ENCODE measurements at places on chromosomes 6 and 20.

GRCh38 chr20:63736893-63737694 is 630 bp downstream of the LIME1 start:
- DNase-seq, result peak; percentile 75

DNA sequence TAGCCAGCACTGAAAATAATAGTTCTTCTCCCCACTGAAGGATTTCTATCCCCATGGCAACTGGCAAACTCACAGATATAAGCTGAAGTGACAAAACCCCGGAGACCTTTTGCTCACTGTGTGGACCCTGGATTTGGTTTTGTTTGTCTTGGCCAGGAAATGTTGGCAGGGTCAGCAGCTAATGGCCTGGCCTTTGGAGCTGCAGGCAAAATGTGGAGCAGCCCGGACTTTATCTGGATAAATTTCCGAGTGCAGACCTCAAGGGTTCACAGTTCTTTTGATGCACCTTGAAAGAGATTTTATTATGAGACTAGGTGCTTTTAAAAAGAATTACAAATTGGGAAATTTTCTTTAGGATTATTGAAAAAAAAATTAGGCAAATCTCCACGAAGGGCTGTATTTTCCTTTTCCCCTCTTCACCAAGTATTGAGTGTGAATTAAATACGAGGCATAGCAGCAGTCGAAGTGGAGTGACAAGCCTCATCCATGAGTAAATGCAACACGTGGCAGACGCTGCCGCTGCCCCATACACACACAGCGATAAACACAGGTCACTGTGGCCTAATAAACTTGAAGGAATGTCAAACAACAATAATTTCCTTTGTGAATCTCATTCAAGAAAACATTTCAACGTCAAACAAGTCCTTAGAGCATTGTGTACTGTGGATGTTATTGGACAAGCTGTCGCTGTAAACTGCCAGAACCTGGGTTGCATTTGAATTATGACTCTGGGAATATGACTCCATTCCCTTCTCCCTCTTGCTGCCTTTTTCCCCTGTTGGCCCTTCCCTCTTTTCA is 35.1 kb upstream of the CCN6 start:
- no peak for DNase-seq

DNA sequence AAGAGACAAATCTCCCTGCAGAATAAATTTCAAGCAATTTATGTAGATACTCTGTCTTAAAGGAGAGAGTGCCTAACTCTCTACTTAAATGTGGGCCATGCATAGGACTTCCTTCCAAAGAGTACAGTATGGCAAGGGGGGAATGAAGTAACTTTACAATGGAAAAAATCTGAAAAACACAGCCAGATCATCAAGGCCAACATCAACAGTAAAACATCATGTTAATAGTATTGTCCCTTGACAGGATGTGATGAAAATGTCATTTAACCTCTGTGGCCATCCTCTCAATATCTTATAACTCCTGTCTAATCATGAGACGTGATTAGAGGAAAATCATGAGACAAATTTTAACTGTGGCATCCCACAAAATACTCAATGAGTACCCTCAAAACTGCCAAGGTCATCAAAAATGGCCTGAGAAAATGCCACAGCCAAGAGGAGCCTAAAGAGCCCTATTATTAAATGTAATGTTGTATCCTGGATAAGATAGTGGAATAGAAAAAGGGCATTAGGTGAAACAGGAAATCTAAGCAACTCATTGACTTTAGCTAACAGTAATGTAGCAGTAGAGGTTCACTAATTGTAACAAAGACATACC is 47.5 kb downstream of the CNBD2 start:
- no peak for DNase-seq

DNA sequence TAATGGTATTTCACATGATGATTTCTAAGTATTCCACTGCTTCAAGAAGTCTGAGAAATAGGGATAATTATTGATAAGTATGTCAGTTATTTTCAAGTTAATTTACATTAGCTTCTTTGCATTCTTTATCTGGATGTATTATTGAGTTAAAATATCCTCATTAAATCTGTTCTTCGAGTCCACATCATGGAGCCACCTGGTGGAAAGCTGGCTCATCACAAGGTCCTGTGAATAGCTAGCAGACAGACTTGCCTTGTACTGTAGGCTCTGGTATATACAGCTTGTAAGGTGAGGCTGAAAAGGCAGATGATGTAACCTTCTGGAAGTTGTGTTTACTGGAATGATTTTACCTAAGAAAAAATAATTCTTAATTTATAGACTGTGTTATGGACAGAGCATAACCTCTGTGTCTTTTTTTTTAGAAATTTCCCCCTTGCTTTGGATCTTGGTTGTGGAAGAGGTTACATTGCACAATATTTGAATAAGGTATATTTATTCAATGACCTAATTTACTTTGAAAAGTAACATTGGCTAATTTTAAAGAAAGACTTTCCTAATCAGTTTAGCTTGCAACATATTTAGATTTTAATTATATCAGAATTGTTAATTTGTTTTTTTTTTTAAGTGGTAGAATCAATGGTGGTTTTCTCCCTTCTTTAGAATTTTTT is 3.5 kb downstream of the NDUFAF5 start:
- DNase-seq, result peak; percentile 35

DNA sequence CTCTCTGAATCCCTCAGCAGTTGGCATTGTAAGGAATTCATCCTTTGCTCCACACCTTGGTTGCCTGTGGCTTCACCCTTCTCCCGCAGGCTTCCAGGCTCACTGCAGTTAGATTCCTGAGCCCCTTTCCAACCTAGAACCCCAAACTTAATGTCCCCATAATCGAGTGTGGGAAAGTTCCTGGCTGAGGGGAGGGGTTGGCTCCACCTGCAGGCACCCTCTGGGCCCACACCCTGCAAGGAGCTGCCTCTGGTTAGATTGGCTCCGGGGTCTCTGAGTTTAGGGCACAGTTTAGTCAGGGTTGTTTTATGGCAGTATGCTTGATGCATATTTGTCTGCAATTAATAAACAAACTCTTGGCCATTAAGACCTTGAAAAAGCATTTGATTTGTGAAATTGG is 63.4 kb downstream of the MTHFD1L start:
- DNase-seq, result no peak

- DNase-seq, result no peak
These were observed 103.0 kb downstream of the ZFAND3 start for GRCh38 chr6:37922563-37922962.

DNA sequence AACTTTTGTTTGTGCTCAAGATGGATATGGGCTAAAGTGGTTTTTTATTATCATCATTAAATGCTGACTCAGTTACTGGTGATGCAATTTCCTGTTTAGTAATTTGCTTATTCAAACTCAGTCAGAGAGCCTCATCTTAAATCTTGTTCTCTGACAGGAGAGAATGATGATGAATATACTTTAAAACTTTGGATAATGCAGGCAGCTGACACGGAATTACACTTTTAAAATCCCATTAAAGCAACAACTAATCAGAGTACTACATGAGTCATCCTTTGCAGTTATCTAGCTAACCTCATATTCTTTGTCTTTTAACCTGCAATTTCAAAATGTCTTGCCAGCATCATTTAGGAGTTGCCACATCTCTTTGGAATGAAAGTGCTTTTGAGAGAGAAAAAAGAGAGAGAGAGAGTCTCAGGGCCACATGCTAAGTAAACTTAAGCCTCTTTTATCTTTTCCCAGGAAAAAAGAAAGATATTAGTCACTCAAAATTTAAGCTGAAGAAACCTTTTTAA is 9.2 kb upstream of the C6orf141 start:
- no peak for DNase-seq

Data from CD4-positive, alpha-beta T cell treated with Interleukin-6 for 4 hours (primary cell).